ENCODE measurements at places on chromosomes 4 and X.

GRCh38 chr4:151454513-151454912 lies 45.5 kb downstream of the FHIP1A start:
- no peak for DNase-seq

DNA sequence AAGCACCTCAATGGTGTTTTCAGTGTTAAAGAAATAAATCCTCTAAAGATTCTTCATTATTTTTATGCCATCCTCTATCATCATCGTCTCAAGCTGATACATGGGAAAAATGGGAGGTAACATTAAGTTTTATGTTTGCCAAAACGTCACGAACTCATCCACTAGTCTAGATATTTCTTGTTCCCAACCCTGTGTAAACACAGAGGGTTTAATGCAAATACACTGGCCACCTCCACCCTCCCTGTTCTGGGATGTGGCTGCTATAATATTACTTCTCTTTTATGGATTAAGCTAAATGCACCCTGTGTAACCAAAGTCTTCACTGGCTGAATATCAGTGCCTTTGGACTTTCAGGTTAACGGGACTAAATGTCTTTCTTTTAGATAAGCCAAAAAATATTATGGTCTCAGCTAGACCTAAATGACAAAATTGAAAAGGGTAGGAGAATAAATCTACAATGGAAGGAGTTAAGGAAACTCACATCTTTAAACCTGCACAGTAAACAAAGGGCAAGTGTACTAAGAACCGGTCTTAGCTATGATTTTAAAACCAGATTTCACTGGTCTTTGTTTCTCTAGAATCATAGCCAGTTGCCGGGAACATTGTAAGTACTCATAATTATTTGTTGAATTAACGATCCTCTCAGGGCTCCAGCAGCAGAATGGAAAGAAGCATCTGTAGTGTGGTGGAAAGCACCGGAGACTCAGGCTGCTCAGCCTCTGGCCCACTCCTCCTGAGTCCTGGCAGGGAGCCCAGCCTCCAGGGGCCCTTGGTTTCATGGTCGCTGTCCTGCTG lies 103.5 kb upstream of the NOCT start:
- DNase-seq: no peak

GRCh38 chr4:109957227-109957626 lies 44.5 kb downstream of the EGF start:
- DNase-seq: no peak

GRCh38 chr4:110614976-110615352 lies 7.9 kb downstream of the PITX2 start:
- DNase-seq: no peak

GRCh38 chr4:38310446-38311043 lies 350.3 kb downstream of the PTTG2 start:
- DNase-seq: no peak

DNA sequence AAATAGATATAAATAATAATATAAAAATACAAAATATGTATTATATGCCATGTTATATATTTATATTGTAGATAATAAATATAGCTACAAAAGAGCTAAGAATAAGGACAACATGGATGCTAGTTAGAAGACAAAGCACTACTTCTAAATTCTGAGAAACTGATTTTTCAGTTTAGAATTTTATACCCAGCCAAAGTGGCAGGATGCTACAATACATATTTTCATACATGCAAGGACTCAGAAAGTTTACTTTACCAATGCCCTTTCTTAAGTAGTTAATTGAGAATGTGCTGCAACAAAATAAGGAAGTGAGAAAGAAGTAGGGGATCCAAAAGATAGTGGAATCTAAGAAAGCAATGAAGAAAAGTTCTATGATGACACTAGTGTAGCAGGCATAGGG lies 64.5 kb downstream of the PDE5A start:
- no peak for DNase-seq

DNA sequence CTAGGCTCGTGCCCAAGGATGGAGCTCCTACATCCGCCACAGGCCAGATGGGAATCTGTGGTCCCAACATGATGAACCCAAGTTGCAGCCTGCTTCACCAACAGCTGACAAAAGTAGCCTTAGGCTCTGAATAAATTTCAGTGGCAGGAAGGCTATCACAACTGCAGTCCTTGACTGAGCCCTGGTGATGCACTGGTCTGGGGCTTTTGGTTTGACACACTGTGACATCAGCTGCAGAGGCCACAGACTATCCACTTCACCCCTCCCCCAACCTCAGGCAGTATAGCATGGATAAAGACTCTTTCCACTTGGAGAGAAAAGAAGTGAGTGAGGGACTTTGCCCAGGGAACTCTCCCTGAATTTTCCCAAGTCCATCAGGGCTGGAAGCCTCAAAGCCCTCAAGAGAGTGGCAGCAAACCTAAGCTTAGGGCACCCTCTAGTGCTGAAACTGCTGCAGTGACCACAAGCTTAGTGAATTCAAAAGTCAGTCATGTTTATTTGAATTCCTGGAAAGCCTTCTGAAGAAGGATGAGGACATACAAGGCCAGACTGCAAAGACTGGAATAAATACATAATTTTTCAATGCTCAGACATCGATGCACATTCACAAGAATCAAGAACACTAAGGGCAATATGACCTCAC lies 135.0 kb upstream of the TENT5D start:
- peak; percentile 3 for DNase-seq

- DNase-seq: no peak
These were observed 115.0 kb downstream of the SHROOM4 start for GRCh38 chrX:50698944-50699343.

GRCh38 chrX:133415276-133416105 lies at the start of gene GPC4:
TSS of gene GPC4 (minus strand) at chrX:133415489. CDS start at chrX:133414965, 524 bp downstream.
- peak; percentile 79 for DNase-seq

- DNase-seq: no peak
These were observed 18.3 kb downstream of the GAB3 start for GRCh38 chrX:154732421-154733065.

GRCh38 chrX:123425471-123425870 lies 241.4 kb downstream of the GRIA3 start:
- no peak for DNase-seq

DNA sequence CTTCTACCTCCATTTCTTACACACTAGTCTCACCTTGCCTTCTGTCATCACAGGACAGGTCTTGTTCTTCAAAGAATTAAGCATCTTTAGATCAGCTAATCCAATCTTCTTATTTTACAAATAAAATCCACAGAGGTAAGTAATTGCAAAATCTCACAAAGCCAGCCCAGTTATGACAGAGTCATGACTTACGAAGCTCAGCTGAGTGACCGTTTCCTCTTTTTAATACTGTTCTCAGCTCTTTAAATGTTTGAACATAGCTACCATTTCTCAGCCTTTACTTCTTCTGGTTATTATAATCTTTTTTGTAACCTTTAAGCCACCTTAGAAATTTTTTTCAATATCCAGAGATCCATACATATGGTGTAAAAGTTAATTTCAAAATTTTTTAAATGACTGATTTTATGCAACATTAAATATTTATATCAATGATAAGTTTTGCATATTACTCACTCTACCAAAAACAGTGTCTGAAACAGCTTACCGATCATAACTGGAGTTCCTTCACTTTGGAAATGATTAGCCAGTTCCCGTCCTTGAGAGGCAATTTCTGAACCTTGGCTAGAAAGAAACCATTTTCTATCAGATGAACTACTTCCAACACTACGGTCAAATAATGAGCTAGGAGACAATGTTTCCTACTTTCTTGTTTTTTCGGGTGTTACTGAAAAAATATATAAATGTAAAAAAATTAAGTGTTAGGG lies 8.8 kb downstream of the ANKRD37 start:
- no peak for DNase-seq

GRCh38 chr4:142550965-142551364 lies 295.1 kb downstream of the INPP4B start:
- no peak for DNase-seq
